ENCODE measurements at places on chromosomes 11 and 22. TPM values are rescaled to one million over a fixed set of nuclear protein-coding genes. Genes with fewer than 3 reads are reported as not detected.

RIBC2 gene
- total RNA-seq, result 0.41 TPM

SCGB1D2 gene
- not detected for total RNA-seq

OR5D18 gene
- total RNA-seq, result not detected

VPREB1 gene
- total RNA-seq, result not detected

CRYBB2 gene
- total RNA-seq, result not detected

SLC15A3 gene
- total RNA-seq, result 3.3 TPM

CLDN5 gene
- 84.8 TPM for total RNA-seq

NNMT gene
- total RNA-seq, result 0.41 TPM

ST14 gene
- total RNA-seq, result not detected

KRTAP5-11 gene
- not detected for total RNA-seq

CNTN5 gene
- 17.9 TPM for total RNA-seq

PMM1 gene
- 16.3 TPM for total RNA-seq

EHF gene
- 0.41 TPM for total RNA-seq

NAALAD2 gene
- 6.9 TPM for total RNA-seq

HORMAD2 gene
- total RNA-seq, result 0.41 TPM

NAALADL1 gene
- 4.1 TPM for total RNA-seq

SHISAL1 gene
- total RNA-seq, result 20.8 TPM

APOL5 gene
- total RNA-seq, result not detected

MOV10L1 gene
- total RNA-seq, result 3.3 TPM

BTBD18 gene
- total RNA-seq, result not detected

MRGPRX4 gene
- total RNA-seq, result not detected

CASP12 gene
- 0.82 TPM for total RNA-seq

PCSK7 gene
- 20.0 TPM for total RNA-seq

ACR gene
- not detected for total RNA-seq

CTR9 gene
- total RNA-seq, result 39.9 TPM

CRYBB1 gene
- 2.0 TPM for total RNA-seq

EIF3L gene
- 695 TPM for total RNA-seq

ANO9 gene
- total RNA-seq, result not detected

STARD10 gene
- total RNA-seq, result 37.9 TPM

SMTNL1 gene
- not detected for total RNA-seq

DRICH1 gene
- 0.82 TPM for total RNA-seq

OTOG gene
- under 0.01 TPM for total RNA-seq

NELL1 gene
- total RNA-seq, result 65.6 TPM

MAJIN gene
- total RNA-seq, result not detected
